Fibroblast of skin of back (primary cell): ENCODE measurements at places on chromosomes 16 and 17.

GRCh38 chr17:17703140-17703919 lies 22.1 kb downstream of the RAI1 start:
- no peak for DNase-seq

DNA sequence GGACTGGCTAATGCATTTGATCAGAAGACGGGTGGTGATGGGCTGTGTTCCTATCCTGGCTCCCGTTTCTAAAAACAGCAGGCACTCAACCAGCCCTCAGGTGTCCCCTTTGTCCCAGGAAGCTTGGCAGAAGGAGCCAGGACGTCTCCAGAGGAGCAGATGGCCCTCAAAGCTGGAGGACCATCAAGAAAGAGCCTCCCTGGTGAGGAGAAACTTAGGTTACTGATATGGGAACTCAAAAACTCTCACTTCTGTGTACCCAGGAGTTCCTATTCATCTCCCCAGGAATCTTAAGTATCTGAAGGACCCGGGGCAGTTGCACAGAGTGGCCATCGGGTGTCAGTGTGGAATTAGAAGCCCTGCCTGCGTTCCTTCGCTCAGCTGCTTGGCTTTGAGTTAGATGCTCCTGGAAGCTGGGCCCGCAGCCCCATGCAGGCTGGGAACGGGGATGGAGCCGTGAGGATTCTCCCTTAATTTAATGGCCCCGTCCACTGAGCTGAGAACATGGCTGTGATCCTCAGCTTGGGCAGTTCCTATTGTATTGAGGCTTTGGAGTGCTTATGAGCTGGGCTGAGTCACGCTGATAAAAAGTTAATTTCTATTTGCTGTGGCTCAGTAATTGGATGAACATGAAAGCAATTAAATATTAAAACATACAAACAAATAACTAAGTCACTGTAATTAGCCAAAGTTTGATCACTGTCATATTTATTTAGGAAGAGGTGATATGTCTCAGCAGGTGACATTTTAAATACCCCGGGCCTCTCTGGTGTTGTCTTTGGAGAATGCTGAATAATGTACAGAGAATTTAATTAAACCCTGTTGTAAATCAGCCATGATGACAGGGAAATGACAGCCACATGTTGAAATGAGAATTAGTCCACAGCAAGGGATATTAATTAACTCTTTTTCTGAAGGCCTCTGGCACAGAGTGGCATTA lies 402.1 kb downstream of the SEC14L1 start:
- DNase-seq: peak; percentile 80

- no peak for DNase-seq
Observed at GRCh38 chr16:5642436-5642835, 544.8 kb upstream of the EEF2KMT start.

DNA sequence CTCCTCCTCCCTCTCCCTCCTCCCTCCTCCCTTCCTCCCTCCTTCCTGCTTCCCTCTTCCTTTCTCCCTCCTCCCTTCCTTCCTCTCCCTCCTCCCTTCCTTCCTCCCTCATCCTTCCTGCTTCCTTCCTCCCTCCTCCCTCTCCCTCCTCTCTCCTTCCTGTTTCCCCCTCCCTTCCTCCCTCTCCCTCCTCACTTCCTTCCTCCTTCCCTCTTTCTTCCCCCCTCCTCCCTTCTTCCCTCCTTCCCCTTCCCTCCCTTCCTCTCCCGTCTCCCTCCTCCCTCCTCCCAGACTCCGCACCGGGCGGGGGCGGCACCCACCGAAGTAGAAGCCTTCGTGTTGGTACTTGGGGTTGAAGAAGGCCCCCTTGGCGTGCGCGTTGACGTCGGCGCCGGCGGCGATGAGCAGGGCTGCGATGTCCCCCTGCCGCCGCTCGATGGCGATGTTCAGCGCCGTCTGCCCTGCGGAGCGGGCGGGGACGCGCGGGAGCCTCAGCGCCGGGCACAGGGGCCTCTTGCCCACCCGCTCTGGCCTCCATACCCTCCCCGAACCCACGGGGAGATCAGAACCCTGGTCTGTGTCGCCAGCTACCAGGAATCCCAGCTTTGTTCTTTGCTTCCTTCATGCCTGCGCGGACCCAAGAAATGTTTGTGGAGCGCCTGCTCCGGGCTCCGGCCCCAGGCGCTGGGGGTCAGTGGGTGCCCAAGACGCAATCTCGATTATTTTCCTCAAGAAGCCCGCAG lies 22.2 kb downstream of the TRPV3 start:
- peak; percentile 67 for DNase-seq

GRCh38 chr17:78381601-78382232 lies 3.3 kb downstream of the PGS1 start:
- no peak for DNase-seq
